Effector CD4-positive, alpha-beta T cell (primary cell): ENCODE measurements at places on chromosomes 5 and 9.

- DNase-seq = no peak
These were observed 8.2 kb downstream of the UBE2QL1 start for GRCh38 chr5:6456766-6457370.

DNA sequence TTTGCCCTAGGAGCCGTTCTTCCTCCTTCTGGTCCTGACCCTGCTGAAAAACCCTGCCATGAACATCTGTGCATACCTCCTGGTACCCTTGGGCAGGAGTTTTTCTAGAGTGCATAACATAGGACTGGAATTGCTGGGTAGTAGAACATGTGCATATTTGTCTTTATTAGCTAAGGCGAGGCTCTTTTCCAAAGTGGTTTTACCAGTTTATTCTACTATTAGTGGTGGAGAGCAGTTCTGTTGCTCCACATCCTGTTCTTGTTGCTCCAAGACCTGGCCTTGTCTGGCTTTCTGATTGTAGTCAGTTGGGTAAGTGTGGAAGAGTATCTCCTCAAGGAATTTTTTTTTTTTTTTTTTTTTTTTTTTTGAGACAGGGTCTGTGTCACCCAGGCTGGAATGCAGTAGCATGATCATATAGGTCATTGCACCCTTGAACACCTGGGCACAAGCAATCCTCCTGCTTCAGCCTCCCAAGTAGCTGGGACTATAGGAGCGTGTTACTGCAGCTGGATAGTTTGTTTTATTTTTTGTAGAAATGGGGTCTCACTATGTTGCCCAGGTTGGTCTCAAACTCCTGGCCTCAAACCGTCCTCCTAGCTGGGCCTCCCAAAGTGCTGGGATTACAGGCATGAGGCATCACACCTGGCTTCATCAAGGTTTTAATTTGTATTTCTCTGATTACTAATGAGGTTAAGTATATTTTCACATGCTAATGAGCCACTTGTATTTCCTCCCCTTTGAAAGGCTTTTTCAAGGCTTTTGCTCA is 85.2 kb downstream of the SPRY4 start:
- no peak for DNase-seq

DNA sequence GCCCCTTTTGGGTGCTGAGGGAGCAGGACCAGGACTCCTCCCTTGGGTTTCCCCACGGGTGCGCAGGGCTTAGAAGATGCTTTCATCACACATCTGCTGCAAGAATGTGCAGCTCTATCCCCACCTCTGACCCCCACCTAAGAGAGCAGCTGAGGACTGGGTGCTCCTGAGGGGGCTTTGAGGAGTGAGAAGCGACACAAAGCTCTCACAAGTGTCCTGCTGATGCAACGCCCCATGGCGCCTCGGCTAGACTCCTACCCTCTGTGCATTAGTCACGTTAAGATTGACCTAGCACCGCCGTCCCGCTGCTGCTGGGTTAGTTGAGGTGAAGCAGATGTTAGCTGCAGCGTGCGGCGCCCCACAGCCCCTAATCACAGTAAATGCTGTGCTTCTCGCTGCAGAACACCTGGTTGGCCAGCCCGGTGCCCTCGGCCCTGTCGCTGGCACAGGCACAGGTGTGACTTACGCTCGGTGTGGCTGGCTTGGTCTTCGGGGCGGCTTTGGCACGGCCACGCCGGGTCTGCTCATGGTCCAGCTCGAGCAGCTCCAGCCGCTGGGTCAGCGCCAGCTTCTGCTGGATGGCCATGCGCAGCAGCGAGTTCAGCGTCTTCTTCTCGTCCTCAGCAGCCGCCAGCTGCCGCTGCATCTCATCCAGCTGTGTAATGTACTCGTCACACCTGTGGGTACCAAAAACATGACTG is 45.0 kb upstream of the IPPK start:
- no peak for DNase-seq

DNA sequence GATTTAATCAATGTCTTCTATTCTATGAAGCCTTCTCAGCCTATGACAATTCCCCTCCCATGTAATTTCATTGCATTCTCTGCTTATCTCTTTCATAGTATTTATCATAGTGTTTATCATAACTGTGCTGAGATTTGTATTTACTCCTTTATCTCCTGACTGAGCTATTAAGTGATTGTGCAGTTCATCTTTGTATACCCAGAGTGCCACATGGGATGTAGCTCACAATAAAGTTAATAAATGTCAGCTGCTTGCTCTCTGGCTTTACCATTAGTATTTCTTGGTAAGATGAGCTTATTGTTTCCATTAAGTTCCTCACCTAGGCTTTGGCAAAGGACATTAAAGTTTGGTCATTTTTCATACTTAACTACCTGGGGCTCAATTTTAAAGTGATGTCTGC is 275.1 kb upstream of the MPDZ start:
- no peak for DNase-seq

DNA sequence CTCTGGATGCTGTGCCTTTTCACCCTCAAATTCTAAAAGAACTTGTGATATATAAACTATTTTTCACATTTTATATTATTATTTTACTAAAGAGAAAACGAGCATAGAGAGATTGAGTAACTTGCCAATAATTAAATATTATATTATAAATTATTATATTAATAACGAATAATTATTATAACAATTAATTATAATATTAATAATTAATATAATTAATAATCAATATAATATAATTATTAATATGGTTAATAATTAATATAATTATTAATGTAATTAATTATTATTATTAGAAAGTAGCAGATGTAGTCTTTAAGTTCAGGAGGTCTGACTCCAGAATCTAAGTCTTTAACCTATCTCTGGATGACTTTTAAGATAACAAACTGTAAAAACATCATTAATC is 20.1 kb downstream of the OR2Y1 start:
- no peak for DNase-seq

DNA sequence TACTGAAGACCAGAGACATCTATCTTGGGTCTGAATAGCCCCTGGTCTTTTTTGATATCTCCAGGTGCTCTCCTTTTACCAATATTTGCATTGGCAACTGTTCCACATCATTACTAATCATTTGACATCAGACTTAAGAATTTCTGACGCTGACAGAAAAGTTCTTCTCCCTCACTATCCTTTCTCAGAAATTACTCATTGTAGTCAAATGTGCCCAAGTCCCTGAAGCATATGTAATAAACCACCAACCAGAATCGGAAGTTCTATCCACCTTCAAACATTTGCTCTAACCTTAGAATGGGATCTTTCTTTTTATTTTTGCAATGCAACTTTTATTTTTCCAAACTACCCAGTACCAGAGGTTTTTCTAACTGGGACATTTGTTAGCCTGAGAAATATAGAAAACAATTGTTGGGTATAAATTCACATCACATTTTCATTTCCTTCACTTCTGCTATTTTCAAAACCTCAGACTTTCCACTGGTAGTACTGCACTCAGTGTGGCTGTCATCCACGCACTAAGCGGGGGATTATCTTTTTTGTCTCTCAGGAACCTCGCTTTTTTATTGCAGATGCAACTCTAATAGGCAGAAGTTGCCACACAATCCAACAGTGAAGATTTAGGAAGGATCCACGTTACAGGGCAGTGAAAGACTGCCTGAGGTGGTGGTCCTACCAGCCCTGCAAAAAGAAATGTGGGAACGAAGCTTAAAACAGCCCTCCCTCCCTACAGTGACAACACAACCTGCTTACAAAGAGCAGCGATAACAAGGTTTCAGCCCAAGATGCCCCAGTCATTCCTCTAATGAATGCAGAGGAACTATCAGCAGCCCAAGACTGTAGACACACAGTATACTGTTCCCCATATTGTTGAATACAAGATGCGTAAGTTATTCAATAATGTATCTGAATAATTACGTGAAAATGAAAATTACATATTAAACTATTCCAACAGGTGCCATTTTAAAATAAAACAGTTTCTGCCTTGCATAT is 201.2 kb downstream of the EBF1 start:
- DNase-seq = no peak

GRCh38 chr5:175021841-175022625 is 297.7 kb downstream of the MSX2 start:
- DNase-seq = no peak

DNA sequence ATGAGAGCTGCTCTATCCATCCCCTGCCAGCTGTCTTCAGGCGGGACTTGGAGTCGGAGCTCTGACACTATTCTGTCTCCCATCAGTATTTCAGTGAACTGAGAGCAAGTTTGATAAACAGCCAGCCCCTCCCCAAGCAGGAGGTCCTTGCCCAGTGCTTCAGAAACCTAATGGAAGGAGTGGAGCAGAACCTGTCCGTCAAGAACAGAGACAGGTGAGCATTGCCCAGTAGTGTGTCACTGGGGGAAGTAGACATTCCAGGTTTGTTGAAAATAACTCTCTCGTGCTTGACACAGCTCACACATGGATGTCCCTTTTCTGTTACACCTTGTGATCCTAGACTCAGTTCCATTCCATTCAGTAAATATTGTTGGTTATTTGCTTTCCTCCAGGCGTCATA is 13.2 kb upstream of the TLX3 start:
- no peak for DNase-seq

- DNase-seq = no peak
These were observed 127.1 kb downstream of the DIRAS2 start for GRCh38 chr9:90515510-90515909.

DNA sequence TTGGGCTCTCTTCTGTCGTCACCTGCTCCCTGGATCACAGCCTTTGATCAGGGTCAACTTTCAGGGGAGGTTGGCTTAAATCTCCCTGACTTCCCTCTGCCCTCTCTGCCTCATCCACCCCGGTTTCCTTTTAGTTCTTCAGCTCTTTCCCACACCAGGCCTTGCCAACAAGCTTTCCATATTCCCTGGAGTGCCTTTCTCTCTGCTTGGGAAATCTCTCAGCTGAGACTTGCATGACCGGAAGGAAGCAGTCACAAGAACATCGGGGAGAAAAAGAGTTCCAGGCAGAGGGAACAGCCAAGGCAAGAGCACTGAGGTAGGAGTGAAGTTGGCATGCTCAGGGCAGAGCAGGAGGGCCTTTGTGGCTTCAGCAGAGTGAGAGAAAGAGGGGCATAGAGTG is 88.4 kb upstream of the HSPA9 start:
- DNase-seq = no peak

DNA sequence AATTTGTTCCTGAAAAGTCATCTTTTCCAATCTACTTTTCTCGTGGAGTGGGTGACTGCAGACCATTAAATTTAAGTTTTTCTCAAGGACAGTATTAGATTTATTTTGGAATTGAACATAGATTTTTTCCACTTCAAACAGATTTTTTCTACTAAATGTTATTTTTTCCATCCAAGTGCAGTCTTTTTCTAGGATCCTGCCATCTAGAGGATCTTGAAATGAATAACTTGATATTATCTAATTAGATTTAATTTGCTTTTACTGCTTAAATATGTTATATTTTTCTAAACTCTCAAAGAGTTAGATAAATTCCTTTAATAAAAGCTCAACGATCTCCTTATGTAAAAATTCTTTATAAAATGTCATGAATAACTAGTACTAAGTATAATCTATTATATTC is 136.9 kb upstream of the PRR16 start:
- no peak for DNase-seq
